IPS DF 19.7 (cell line): ENCODE measurements at places on chromosomes 4 and X.

GRCh38 chrX:87525771-87526229, 8.2 kb downstream of the KLHL4 start:
- no peak for DNase-seq

DNA sequence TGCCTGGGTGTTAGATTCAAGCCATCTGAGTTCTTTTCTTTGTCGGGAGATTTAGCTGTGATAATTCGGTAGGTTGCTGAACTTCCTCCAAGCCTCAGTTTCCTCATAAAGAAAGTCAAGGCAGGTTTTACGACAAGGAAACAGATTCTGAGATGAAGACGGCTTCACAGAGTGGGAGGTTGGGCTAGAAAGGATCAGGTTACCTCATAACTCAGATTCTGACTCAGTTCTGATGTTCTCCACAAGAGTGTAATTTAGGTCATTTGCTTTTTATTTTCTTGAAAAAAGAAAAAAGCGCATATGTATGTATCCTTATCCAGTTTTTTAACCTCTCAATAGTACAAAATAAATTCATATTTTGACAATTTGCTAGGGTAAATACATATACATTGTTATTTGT, 47.2 kb upstream of the ELOVL6 start:
- DNase-seq = no peak

DNA sequence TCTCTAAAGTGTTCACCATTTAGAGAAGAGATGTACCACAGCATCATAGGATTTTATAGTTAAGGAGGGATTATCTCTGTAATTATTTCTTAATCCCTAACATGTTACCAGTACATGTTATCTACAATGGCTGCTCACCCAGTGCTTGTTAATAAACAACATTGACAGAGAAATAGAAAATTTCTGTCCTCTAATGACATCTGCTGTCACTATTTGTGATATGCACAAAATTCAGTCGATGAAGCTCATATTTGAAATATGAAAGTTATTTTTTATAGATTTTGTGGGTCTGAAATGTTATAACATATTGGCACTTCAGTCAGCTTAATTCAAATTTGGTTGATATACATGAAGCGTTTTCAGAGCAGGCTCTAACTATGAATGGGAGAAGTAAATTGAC, 48.8 kb upstream of the GRXCR1 start:
- no peak for DNase-seq

- no peak for DNase-seq
Measured at GRCh38 chrX:35622601-35623000, 175.5 kb upstream of the MAGEB16 start.

DNA sequence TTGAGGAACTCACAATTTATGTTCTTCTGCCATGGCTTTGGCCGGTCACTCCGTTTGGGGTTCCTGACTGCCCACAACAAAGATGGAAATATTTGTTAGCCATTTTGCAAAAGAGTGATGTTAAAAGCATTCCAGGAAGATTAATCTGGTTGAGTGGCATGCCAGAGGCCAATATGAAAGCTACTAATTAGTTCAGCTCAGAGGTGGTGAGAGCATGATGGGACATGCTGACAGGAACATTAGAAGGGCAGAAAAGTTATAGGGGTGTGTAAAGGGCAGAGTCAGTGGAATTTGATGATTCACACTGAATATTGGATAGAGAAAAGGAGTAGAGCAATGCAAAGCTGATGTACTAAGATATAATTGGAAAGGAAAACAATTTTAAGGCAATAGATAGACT, 94.4 kb downstream of the TLL1 start:
- no peak for DNase-seq

GRCh38 chr4:84500386-84501201, 1.5 kb upstream of the NKX6-1 start:
- no peak for DNase-seq

- DNase-seq = no peak
Measured at GRCh38 chrX:41022566-41022965, 62.7 kb upstream of the USP9X start.

- DNase-seq = no peak
Measured at GRCh38 chr4:125773931-125774330, 459.2 kb downstream of the FAT4 start.

DNA sequence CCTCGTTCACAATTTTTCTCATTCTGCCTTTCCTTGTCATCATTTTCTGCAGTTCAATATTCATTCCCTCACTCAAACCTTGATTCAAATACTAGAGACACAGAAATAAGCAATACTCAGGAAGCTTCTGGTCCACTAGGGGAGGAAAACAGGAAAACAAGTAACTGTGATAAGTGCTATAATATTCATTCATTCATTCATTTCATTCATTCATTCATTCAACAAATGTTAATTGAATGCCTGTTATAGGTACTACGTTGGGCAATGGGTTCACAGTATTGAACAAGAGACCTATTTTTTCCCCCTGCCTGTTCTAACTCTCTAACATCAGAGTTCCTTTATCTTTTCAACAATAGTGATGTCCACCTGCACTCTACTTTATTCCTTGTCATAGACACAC, 104.0 kb downstream of the HDAC8 start:
- DNase-seq = no peak

DNA sequence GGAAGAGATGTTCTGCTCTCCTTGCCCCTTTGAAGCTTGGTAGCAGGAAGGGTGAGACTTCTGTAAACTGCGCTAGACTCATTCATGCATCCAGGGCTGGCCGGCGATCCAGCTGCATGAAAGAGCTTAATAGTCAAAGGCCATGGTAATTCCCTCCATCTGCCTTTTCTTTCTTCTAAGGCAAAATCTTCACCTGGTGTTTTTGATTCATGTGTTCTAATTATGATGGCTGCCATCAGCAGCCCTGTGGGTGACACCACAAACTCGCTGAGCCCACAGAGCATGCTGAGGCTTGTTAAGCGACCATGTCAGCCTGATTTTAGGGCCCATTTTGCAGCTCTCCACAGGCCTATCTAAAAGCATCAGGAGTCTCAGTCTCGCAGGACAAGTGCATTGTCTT, 450.1 kb upstream of the TENM3 start:
- no peak for DNase-seq

- no peak for DNase-seq
Measured at GRCh38 chr4:145825255-145825654, 113.4 kb downstream of the ZNF827 start.

GRCh38 chrX:122501652-122502051, 682.4 kb upstream of the GRIA3 start:
- no peak for DNase-seq

DNA sequence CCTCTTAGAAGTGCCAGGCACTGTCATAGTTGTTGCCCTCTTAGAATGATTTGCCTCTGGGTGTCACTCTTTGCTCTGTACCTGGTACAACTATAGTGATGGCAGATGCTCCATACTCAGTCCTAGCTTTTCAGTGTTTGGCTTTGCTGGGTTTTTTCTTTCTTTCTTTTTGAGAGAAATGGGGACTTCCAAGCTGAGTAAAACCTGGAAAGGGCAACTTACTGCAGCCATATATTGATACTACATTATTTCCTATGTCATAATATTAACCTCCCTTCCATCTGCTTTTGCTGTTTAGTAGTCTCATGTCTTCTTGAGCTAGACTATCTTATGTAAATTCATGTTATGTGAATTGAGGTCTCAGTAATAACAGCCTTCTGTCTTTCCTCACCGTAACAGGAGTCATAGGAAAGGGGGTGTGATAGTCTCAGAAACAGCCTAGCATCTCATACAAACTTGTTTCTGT, 49.0 kb downstream of the NIPAL1 start:
- DNase-seq = no peak

DNA sequence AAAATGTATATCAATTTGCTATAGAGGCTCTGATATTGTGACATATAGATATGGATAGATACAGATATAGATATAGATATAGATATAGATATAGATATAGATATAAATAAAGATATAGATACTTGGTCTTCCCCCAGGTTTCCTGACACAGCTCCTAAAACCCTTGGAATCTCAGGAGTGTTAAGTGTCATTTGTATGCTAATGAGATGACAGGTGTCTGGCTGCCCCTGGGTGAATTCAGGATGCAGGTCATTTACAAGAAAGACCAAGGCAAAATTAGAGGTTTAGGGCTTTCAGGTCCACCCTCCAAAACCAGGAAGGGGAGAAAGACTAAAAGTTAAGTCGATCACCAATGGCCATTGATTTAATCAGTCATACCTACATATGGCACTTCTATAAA, 1034.8 kb downstream of the PDHA2 start:
- no peak for DNase-seq

GRCh38 chr4:185426960-185427688, 1.4 kb upstream of the UFSP2 start:
- no peak for DNase-seq

GRCh38 chr4:129344058-129344457, 248.1 kb downstream of the C4orf33 start:
- DNase-seq = no peak

DNA sequence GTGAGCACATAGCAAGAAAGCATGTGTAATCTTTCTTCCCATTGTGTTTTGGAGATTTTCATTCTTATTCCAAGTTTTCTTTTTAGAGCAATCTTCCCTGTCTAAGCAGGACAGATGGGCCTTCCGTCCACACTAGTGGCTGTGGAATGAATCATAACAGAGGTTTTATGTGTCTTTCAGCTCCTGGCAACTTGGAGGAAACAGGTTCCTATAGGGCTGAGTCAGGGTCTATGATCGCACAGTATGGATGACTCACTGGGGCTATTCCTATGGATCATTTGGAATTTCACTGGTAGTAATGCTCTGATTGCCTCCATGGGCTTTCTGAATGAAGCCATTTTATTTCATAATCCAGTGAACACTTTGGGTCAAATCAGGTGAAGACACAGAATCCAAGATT, 51.8 kb upstream of the CBLL2 start:
- DNase-seq = no peak

DNA sequence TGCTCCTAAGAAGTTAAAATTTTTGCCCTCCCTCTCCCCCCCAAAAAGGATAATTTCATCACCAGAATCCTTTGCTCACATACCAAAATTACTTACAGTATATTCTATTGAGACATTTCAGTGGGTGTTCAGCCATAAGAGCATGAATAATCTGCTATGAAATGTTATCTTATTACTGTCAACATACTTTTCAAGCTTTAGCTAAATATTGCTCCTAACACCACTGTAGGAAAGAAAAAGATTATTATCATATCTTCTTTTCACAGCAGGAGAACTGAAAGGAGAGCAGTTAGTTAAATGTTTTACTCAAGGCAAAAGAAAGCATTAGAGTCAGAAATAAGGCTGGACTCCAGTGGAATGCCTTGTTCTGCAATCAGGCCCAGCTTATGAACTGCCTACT, 231.0 kb upstream of the GYPA start:
- no peak for DNase-seq

GRCh38 chrX:153764786-153765137, 713 bp downstream of the PLXNB3 start:
- DNase-seq = no peak

- DNase-seq = no peak
Measured at GRCh38 chr4:139419388-139419914, 34.5 kb upstream of the RAB33B start.

DNA sequence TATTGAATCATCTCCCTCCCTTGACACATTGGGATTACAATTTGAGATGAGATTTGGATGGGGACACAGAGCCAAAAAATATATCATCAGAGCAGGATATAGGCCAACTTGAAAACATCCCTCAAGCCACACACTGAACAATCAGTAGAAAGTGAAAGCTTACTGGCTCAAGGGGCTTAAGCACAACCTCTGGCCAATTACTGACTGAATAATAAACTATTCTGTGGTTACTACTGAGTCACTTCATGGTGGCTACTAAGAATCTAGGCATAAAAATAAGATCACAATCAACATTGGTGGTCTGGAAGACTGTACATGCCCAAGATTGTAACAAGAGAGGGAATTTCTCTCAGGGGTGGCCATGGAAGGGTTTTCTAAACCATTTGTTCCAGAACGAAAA, 27.4 kb upstream of the GPR174 start:
- no peak for DNase-seq

DNA sequence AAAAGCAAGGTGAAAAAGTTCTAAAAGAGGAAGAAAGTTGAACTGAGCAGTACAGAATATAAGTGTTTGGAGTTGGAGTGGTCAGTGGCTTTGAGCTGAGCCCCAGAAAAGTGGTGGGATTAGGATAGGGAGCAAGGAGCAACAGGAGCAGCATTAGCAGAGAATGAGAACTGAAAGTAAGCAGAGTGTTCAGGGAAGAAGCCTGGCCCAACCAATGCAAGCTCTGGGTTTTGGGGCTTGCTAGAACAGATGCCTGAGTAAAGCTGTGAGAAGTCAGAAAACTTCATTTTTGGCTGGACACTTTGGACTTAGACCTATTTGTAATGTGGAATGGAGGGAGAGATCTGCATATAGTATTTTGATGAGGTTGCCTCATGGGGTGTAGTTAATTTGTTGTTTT, 17.8 kb downstream of the JADE1 start:
- DNase-seq = no peak

DNA sequence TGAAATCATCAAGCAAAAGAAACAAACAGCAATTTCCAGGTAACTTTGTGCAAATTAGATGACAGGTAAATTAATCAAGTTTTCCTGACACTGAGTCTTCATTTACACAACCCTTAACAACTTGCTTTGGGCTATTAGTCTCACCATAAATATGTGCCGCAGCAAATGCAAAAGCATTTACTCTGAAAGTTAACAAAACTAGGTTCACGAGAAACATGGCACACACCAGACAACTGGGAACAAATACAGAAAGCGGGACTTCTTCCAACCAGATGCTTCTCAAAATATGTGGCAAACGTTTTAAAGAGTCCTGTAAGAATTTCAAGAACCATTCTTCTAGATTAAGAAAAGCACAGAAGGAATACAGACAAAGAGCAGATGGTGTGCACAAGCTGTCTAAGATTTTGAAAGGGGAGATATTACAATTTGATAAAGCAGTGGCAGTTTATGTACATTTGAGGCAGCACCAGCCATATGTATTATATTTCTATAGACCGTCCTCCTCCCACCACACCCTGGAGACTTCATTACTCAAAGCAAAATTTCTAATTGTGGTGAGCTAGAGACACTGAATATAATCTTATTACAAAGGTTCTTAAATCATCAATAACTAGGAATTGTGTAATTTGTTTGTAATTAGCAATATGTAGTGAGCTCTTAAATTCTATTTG, 192.5 kb upstream of the ADAMTS3 start:
- no peak for DNase-seq

DNA sequence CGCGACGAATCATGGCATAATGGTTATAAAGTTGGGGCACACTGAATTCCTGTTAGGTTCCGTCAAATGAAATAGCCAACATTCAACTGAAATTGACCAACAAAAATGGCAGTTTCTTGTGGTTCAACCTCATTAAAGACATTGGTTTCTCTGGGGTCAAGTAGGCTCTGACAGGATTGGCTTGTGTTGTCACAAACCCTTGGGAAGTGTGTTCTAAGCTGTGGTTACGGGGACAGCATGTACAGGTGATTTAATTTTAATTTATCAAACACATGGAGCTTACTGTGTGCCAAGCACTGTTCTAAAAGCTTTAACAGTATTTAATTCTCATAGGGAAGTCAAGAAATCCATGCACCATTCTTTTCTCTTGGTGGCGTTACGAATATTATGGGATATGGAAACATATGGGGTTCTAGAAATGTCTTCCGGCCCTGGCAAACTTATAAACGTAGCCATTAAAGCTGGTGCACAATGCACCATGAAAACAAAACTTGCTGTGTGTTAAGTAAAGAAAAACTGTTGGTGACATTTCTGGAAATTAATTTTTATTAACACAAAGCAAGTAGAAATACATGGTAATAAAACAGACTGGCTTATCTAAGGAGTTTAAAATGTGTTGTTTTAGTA, 891 bp downstream of the XK start:
- no peak for DNase-seq
